ENCODE measurements at places on chromosomes 2 and 18.

GRCh38 chr18:12308386-12309100 is 502 bp downstream of the TUBB6 start:
- no peak overlapping the region for H3K27ac ChIP-seq
- no peak for DNase-seq
- peaks cover 4% of the 10 kb centered on the region for H3K4me1 ChIP-seq

DNA sequence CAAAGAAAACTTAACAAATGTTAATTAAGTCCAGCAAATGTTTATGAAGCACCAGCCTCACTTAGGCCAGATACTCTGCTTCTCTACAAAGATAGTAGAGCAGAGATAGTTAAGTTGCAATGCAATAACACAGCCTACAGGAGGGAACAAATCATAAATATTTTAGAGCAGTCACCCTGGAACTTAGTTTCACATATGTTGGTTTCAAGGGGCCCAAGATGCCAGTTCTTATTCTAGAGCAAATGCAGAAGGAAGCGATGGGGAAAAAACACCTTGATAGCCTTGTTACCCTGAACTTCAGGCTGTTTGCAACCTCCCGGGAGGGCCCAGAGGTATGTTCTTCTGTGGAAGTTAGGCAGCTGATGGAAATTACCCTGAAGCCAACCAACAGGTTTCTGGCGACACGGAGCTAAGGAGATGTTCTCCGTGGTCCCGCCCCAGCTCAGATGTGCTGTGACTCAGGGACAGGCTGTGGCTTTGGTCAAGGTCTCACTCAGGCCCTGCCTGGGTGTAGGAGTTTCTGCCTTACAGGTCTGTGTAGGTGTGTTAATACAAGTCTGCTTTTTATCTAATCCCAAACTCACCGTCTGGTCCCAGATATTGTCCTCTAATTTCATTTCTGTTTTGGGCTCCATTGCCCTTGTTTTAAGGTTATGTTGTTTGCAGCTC is 3.8 kb downstream of the CTIF start:
- peaks cover 3% of the 10 kb centered on the region for H3K4me1 ChIP-seq
- DNase-seq = no peak
- H3K27ac ChIP-seq = no peak overlapping the region

DNA sequence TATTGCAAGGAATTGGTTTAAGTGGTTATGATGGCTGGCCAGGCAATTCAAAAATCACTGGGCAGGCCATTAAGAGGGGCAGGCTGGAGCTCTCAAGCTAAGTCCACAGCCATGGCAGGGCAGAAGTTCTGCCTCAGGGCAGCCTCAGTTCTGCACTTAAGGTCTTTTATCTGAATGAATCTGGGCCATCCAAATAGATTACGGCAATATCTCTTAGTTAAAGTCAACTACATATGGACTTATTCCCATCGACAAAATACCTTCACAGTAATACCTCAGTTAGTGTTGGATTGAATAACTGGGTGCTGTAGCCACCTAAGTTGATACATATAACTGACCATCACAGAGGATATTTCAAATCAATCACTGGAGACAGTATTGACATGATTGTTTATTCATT is 904.8 kb downstream of the MBD2 start:
- H3K4me3 ChIP-seq = no peak overlapping the region
- no peaks in the 10 kb centered on the region for H3K4me1 ChIP-seq
- H3K27me3 ChIP-seq = no peaks in the 10 kb centered on the region
- no peaks in the 10 kb centered on the region for H3K36me3 ChIP-seq
- DNase-seq = no peak

GRCh38 chr2:212451786-212452231 is 86.8 kb downstream of the ERBB4 start:
- H3K4me3 ChIP-seq = no peak overlapping the region
- no peaks in the 10 kb centered on the region for H3K27me3 ChIP-seq
- DNase-seq = no peak
- no peak overlapping the region for H3K27ac ChIP-seq
- H3K4me1 ChIP-seq = no peaks in the 10 kb centered on the region

DNA sequence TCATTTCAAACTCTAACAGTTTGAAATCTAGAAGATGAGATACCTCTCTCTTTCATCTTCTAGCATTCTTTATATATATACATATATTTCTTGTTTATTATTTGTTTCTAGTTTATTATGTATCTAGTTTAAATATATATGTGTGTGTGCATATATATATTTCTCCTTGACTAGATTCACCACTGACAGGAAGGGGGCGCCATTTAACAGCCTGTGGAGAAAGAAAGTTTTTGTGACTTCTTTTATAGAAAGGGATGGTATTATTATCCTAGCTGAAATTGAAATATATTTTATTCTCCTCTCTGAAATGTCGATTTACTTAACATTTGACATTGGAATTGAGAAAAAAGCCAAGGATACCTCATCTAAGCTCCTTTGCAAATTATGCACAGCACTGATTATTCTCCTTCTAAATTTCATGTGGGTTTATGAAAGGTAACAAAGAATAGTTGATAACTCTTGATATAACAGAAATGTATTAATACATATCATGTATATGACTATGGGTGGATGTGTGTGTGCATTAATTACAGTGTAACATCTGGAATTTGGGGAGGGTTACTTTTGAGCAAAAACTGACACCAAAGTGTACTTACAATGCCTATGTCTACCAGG is 160.7 kb upstream of the NT5C1B start:
- no peaks in the 10 kb centered on the region for H3K27me3 ChIP-seq
- no peaks in the 10 kb centered on the region for H3K4me1 ChIP-seq
- H3K27ac ChIP-seq = no peak overlapping the region
- H3K36me3 ChIP-seq = no peaks in the 10 kb centered on the region
- peak; percentile 15 for DNase-seq

- H3K27me3 ChIP-seq = peaks cover 17% of the 10 kb centered on the region
- H3K4me3 ChIP-seq = peak overlapping the region; percentile 84
- no peak overlapping the region for H3K27ac ChIP-seq
- DNase-seq = peak; percentile 19
- H3K4me1 ChIP-seq = peaks cover 15% of the 10 kb centered on the region
- H3K36me3 ChIP-seq = no peaks in the 10 kb centered on the region
These were observed 1.2 kb upstream of the CABLES1 start for GRCh38 chr18:23133860-23134779.

DNA sequence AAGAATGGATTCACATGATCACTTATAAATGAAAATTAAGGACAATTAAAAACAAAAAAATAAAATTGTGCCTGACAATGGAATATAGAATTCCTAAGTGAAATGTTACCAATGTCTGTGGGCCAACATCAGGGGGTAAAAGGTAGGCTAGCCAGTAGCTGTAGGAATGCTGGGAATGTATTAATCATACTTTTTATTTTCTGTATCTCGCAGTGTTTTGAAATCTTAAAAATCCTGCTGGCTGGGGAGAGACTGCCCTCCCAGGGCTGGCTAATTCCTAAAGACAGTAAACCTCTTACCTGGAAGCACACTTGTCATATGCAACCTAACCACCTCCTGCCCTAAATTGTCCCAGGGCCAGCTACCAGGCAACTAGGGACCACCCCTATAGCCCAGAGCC is 69.8 kb downstream of the REV1 start:
- H3K4me3 ChIP-seq = no peak overlapping the region
- DNase-seq = no peak
- H3K36me3 ChIP-seq = peaks cover 25% of the 10 kb centered on the region
- H3K4me1 ChIP-seq = no peaks in the 10 kb centered on the region

DNA sequence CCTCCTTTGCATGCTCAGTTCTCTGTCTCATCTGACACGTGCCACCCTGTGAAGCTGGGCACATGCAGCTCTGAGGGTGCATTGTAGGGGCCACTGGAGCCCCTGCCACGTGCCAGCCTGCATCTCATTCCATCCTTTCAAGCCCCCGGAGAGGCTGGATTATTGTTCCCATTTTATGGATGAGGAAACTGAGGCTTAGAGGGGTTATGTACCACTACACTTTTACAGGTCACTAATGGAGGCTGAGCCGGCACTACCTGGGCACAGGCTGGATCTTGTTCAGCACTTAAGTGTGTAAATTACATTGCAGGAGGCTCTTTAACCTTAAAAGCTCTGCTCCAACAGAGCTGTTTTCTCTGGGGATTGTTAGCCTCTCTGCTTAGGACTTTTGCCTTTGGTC is 47.5 kb downstream of the KCNIP3 start:
- no peak overlapping the region for H3K4me3 ChIP-seq
- H3K27me3 ChIP-seq = peaks cover 16% of the 10 kb centered on the region
- DNase-seq = no peak
- peaks cover 3% of the 10 kb centered on the region for H3K4me1 ChIP-seq
- H3K36me3 ChIP-seq = no peaks in the 10 kb centered on the region

GRCh38 chr2:169468841-169469240 is 10.5 kb upstream of the BBS5 start:
- no peaks in the 10 kb centered on the region for H3K4me1 ChIP-seq
- H3K4me3 ChIP-seq = no peak overlapping the region
- H3K27me3 ChIP-seq = no peaks in the 10 kb centered on the region
- no peak overlapping the region for H3K27ac ChIP-seq
- DNase-seq = no peak
- no peaks in the 10 kb centered on the region for H3K36me3 ChIP-seq

GRCh38 chr2:27822049-27822448 is 50.5 kb downstream of the MRPL33 start:
- H3K36me3 ChIP-seq = peaks cover 20% of the 10 kb centered on the region
- H3K4me1 ChIP-seq = no peaks in the 10 kb centered on the region
- no peak for DNase-seq

DNA sequence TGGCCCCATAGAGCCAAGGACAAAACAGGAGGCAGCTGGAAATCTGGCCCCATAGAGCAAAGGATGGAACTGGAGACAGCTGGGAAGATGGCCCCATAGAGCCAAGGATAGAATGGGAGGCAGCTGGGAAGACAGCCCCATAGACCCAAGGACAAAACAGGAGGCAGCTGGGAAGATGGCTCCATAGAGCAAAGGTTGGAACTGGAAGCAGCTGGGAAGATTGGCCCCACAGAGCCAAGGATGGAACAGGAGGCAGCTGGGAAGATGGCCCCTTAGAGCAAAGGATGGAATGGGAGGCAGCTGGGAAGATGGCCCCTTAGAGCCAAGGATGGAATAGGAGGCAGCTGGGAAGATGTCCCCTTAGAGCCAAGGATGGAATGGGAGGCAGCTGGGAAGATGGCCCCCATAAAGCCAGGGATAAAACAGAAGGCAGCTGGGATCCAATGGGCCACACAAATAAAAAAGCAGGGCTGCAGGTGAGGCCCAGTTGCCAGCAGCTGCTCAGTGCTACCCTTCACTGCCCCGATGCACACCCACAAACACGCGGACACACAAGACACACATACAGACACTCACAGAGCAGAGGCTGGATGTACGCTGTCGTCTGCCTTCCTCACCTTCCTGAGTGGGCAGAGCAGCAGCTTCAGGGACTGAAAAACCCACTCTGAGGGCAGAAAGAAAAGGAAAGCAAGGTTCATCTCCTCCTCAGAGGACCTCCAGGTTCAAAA is 505.4 kb upstream of the MYT1L start:
- H3K27me3 ChIP-seq = peaks cover under 1% of the 10 kb centered on the region
- H3K36me3 ChIP-seq = no peaks in the 10 kb centered on the region
- H3K27ac ChIP-seq = no peak overlapping the region
- H3K4me1 ChIP-seq = no peaks in the 10 kb centered on the region

- no peak overlapping the region for H3K4me3 ChIP-seq
- H3K36me3 ChIP-seq = no peaks in the 10 kb centered on the region
- no peak overlapping the region for H3K27ac ChIP-seq
- H3K27me3 ChIP-seq = peaks cover 1% of the 10 kb centered on the region
These were observed 198.5 kb upstream of the ITGA4 start for GRCh38 chr2:181258720-181259119.

GRCh38 chr2:233489666-233490065 is 76.9 kb downstream of the USP40 start:
- no peak for DNase-seq
- H3K36me3 ChIP-seq = peaks cover 27% of the 10 kb centered on the region
- H3K27ac ChIP-seq = no peak overlapping the region
- H3K27me3 ChIP-seq = no peaks in the 10 kb centered on the region

GRCh38 chr18:79250301-79250981 is 145.3 kb upstream of the NFATC1 start:
- H3K27ac ChIP-seq = no peak overlapping the region
- no peak overlapping the region for H3K4me3 ChIP-seq
- peaks cover 12% of the 10 kb centered on the region for H3K4me1 ChIP-seq
- peaks cover 12% of the 10 kb centered on the region for H3K36me3 ChIP-seq
- no peaks in the 10 kb centered on the region for H3K27me3 ChIP-seq

- H3K27me3 ChIP-seq = peaks cover 4% of the 10 kb centered on the region
- no peaks in the 10 kb centered on the region for H3K4me1 ChIP-seq
- H3K4me3 ChIP-seq = no peak overlapping the region
- DNase-seq = no peak
- H3K27ac ChIP-seq = no peak overlapping the region
These were observed 92.3 kb downstream of the ETAA1 start for GRCh38 chr2:67489396-67489795.

DNA sequence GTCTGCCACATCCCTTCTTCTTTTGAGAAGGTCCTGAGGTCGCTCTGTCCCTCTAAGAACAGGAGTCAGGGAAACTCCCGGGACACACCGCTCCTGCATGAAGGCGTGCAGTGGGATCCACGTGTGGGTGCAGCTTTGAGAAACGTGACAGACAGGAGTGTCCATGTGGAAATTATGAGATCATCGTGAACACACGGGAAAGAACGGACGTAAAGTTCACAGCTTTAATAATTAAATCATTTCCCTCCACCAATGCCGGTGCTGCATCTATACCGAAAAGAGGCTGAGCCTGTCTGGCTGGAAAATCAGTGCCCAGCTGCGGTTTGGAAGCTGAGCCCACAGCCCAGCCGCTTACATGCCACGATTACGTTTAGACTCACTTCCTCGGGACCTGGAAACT is 372.4 kb upstream of the SALL3 start:
- H3K4me3 ChIP-seq = no peak overlapping the region
- H3K27ac ChIP-seq = no peak overlapping the region
- peaks cover 12% of the 10 kb centered on the region for H3K27me3 ChIP-seq

GRCh38 chr18:24876266-24876665 is 415.8 kb downstream of the HRH4 start:
- no peaks in the 10 kb centered on the region for H3K36me3 ChIP-seq
- H3K27me3 ChIP-seq = peaks cover 5% of the 10 kb centered on the region
- H3K27ac ChIP-seq = no peak overlapping the region
- no peak for DNase-seq
- H3K4me3 ChIP-seq = no peak overlapping the region

- H3K4me3 ChIP-seq = no peak overlapping the region
- DNase-seq = peak; percentile 35
- H3K27ac ChIP-seq = no peak overlapping the region
- peaks cover 5% of the 10 kb centered on the region for H3K4me1 ChIP-seq
These were observed 15.1 kb downstream of the ACTG2 start for GRCh38 chr2:73907840-73908452.

- no peak overlapping the region for H3K4me3 ChIP-seq
- H3K27ac ChIP-seq = no peak overlapping the region
- no peak for DNase-seq
- H3K36me3 ChIP-seq = no peaks in the 10 kb centered on the region
- H3K27me3 ChIP-seq = no peaks in the 10 kb centered on the region
These were observed 52.4 kb upstream of the TEX51 start for GRCh38 chr2:126846241-126846640.

DNA sequence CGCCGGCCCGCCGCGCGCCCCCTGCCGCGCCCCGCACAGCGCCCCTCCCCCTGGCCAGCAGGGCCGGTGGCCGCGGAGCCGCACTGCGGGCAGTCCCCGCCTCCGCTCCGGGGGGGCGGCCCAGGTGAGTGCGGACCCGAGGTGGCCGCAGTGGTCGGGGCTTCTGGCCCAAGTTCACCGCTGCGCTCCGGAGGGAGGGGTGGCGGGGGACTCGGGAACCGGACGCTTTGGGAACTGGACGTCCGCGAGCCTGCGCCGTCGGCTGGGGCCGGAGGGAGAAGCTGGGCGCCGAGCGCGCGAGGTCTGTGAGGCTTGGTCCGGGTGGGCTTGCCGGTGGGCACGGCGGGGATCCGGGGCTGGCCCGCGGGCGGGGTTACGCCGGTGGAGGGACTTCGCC is 591 bp upstream of the LDLRAD4 start:
- H3K36me3 ChIP-seq = no peaks in the 10 kb centered on the region
- peaks cover 25% of the 10 kb centered on the region for H3K27me3 ChIP-seq
- peaks cover 7% of the 10 kb centered on the region for H3K4me1 ChIP-seq
- H3K27ac ChIP-seq = no peak overlapping the region
